ENCODE measurements at places on chromosomes 3 and 15. TPM values are rescaled to one million over a fixed set of nuclear protein-coding genes. Genes with fewer than 3 reads are reported as not detected.

The SCAANT1 gene
- total RNA-seq, result not detected

The SI gene
- total RNA-seq, result not detected

The AMOTL2 gene
- total RNA-seq, result 48.1 TPM

The ITGA11 gene
- 22.3 TPM for total RNA-seq

The SLC51B gene
- total RNA-seq, result 1.0 TPM

The ASB14 gene
- 0.17 TPM for total RNA-seq

The FAM81A gene
- total RNA-seq, result under 0.01 TPM

The FETUB gene
- total RNA-seq, result not detected
